ENCODE measurements at places on chromosomes 16 and 17.

DNA sequence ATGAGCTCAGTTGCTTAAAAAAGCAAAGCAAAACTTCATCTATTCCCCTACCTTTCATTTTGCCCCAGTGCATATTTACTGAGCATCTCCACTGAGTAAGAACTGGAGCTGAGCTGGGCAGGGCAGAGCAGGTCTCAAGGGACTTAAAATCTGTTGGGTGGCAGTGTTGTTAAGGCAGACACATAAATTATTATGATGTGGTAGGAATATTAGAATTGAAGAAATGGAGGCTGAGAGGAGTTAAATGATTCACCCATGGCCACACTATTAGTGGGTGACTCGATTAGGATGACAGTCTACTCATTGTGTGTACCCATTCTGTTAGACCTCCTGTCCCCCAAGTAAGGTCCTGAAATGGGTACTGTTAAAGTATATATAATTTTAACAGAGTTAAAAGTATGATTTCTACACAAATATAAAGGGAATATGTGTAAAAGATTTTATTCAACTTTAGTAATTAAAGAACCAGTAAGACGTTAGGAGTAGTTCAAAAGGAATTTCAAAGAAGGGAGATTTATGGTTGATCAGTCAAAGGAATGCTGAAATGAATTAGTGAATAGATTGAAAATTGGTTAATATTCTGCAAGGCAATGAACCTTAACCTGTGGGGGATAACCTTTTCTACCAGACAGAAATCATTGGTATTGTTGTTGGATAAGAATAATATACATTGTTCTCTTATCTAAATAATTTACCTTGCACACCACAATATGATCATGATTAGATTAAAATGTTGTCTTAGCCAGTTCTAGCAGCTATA lies 17.5 kb downstream of the ITGB3 start:
- DNase-seq = no peak

DNA sequence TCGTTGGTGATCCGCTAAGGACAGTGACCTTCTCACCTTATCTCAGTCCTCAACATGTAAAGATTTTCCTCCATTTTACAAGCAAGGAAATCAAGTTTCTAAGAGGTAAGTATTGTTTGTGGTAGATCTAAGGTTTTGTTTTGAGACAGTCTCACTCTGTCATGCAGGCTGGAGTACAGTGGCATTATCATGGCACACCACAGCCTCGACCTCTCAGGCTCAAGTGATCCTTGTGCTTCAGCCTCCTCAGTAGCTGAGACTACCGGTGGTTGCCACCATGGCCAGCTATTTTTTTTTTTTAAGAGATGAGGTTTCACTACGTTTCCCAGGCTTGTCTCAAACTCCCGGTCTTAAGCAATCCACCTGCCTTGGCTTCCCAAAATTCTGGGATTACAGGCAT lies 34.9 kb downstream of the PRKCA start:
- no peak for DNase-seq

- no peak for DNase-seq
Measured at GRCh38 chr17:38741921-38742410, 6.2 kb downstream of the PCGF2 start.

DNA sequence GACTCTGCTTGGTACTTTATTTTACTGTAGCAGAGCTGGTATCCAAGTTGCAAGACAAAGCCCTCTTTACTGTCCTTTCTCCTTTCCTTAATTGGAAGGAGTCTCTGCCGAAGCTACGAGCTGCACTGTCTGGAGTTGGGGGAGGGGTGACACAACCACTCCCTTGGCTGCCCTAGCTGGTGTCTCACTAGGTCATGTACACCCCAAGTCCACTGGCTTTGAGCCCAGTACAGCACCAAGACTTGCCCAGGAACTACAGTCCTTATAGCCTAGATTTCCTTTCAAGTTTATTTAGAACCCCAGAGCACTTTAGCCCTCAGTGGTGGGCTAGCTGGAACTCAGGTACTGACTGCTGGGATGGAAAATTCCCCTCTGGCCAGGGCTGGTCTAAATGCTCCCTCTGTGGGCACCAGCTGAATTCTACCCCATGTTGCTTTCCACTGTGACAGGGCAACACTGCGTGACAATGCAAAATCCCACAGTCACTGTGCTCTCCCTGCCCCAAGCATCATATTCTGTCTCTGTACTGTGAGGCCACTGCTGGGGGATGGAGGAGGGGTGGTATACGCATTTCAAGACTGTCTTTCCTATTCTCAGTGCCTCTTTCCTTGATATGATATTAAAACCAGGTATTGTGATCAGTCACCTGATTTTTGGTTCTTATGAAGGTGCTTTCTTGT lies 18.4 kb downstream of the EFCAB5 start:
- no peak for DNase-seq

DNA sequence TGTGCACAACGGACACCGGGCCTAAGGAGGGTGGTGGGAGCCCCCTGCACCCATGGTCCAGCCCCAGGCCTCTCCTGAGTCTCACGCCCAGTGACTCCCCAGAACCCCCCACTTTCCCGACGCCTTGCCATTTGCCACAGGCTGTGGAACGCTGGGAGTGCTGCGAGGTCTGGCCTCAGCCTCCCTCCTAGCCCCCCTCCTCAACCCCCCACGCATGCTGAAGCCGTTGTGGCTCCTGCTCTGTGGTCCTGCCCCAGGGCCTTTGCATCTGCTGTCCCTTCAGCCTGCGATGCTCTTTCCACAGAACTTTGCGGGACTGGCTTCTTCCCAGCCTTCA lies 226.0 kb upstream of the GSE1 start:
- no peak for DNase-seq

- no peak for DNase-seq
Measured at GRCh38 chr16:82138478-82139285, 31.3 kb downstream of the MPHOSPH6 start.
